ENCODE measurements at places on chromosomes 11 and 22. TPM values are rescaled to one million over a fixed set of nuclear protein-coding genes. Genes with fewer than 3 reads are reported as not detected.
A peak's percentile ranks its signal among the peaks of the same experiment; 100 is the strongest.

DNA sequence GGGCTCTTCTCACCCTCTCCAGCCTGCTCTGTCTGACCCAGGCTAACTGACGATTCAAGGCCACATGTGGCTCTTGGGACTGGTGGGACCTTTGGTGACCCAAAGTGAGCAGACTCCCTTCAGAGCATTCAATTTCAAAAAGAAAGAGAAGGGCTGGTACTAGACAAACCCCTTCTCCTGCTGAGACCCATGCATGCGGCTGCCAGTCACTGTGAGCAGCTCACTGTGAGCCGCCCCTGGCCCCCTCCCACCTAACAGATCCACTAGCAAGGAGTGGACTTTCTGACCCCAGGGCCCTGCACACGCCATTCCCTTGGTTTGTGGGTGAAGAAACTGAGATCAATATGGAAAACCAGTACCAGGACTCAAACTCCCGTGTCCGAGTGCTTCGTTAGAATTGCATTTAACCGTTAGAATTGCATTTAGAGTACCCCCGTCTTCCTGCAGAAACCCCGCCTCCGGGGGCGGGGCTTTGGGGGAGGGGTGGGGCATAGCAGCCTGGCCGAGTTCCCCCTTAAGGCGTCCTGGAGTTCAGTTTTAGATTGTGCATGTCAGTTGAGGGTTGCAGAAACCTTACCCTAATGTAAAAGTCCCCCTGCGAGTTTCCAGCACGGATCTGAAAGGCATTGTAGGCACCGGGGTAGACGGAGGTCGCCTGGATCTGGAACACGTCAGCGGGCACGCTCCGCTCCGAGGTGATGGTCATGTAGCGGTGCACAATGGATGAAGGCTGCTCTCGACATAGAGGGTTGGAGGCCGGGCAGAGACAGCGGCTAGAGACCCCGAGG, 5.1 kb downstream of the EFEMP2 start:
- no peak for DNase-seq

GRCh38 chr22:45446216-45446615, 32.7 kb downstream of the RIBC2 start:
- DNase-seq = no peak

DNA sequence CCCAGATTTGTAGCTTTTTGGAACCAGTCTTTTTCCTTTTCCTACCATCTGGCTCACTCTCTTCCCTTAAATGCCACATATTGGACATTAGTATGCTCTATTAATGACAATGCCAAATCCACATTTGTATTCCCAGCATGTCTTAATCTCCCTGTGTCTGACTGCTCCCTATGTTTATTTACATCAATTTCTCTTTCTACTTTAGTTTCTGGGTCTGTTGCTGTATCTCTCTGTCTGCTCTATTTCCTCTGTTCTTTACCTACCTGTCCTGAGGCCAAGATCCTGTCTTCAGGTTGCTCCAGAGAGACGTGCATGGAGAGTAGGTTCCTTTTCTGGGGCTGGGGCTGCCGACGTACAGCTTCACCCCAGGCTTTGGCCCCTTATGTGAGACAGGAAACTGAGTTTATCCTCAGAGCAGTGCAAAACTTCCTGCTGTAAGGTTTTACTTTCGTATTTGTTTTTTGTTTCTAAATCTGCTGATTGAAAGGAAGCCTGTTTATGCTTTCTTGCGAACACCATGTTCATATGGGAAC, 25.6 kb downstream of the OR2AG2 start:
- DNase-seq = no peak

DNA sequence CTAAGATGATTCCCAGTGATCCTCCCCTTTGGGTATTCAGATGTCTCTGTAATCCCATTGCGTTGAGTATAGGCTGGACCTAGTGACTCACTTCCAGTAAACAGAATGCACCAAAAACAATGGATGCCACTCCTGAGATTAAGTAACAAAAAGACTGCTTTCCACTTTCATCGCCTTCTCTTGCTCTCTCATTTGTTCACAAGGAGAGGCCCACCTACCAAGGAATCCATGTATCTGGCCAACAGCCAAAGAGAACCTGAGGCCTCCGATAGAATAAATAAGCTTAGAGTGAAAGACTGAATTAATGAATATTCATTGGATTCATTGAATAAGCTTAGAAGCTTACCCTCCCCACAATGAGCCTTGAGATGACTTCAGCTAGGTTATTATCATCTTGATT, 454.6 kb downstream of the KCNA4 start:
- DNase-seq = no peak

DNA sequence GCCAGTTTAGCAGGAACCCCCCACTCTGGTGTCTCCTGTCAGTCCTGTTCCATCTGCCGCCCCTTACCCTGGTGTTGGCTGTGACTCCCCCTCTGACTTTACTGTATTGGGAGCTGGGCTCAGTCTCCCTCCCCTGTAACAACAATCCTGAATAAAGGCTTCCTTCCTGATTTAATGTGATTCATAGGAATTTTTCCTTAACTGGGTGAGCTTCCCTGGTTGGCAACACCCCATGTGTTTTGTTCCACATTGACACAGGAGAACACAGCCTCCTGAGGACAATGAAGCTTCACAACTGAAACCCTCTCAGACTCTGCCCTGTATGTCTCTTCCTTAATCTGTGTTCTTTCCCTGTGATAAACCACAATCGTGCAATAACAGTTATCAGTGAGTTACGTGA, 8.4 kb downstream of the APOL4 start:
- DNase-seq = no peak

DNA sequence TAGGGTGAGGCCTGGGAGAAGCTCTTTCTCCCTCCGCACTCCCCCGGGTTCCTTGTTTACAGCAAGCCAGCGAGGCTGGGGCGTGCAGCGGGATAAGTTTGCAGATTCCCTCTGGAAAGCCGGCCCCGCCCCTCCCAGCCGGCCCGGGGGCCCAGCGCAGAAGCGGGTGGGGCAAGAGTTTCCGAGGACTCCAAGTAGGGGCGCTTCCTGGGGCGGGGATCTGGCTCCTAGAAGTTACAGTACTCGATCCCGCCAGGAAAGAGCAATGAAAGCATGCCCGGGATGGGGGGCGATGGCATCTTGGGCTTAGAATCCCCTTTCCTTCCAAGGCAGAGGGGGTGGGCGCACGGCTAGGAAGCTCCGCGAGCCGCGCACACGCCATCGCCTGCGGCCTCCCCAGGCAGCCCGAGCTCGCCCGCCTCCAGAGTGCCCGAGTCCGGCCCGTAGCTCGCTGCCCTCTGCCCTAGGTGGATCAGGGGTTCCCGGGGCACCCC, 385 bp downstream of the TST start:
- DNase-seq = peak; percentile 12

- DNase-seq = no peak
These were observed 789.8 kb upstream of the API5 start for GRCh38 chr11:42521994-42522393.

DNA sequence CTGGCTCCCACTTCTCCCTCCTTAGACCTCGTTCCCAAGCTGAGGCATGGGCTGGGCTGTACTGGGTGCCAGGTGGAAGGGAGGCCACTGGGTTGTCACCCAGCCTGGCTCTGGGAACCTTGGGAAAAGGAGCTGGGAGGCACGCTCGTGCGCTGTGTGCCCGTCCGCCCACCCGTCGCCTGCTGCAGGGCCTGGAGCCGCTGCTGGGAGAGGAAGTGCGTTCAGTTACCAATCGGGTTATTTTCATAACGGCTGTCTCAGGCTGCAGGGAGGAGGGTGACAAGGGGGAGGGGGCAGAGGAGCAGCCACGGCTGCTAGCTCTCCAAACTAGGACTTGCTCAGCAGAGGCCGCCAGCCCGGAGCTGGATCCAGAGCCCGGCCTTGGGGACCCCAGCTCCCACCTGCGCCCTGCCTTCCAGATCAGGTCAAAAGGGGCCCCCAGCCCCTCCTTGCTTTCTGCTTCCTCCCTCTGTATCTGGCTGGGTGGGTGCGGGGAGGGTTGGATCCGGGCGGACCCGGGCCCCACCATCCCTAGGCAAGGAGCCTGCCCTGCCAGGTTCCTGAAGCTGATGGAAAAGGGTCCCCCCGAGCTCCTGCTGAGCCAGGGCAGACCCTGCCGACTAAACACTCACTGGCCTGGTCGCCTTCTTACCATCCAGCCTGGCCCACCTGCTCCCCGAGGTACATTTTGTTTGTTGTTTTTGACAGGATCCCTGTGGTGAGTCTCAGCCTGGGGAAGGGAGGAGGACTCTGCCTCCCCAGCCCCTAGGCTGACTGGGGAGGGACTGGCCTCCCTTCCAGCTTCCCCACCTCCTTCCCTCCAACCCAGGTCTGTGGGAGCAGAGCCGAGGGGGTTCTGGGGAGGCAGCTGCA, 14.3 kb downstream of the DGKZ start:
- DNase-seq = no peak

DNA sequence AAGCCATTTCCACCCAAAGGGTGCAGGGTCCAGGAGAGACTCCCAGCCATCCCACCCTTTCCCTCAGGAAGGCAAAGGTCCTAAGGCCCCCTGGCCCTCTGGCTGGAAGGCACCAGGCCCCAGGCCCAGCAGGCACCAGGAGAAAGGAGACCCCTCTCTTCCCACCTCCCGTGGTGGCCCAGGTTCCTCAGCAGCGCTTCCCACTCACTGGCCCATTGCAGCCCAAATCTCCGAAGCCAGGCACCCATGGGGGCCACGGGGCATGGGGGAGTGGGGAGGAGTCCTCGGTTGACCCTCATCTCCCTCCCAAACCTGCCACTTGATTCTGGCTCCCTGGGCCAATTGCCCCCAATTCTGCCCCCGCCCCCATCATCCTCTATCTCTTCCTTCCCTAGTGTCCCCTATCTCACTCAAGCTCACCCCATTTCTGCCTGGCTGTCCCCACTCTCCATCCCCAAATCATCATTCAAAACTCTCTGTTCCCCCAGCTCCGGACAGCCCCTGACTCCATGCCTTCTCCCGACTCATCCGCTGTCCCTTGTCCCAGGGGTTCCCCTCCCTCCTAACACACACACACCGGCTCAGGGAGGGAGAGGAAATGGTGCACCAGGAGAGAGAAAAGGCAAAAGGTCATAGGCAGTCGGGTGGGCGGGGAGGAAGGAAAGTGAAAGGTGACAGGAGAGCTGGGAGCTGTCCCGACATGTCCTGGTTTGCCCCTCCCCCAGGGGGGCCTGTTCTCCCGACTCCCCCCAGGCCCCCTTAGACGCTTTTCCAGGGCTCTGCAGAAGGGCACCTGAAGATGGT, 1.2 kb downstream of the LIF start:
- no peak for DNase-seq

- DNase-seq = no peak
These were observed 1430.5 kb downstream of the TBC1D22A start for GRCh38 chr22:48192920-48193319.

GRCh38 chr22:31446767-31447166, 42.9 kb downstream of the EIF4ENIF1 start:
- no peak for DNase-seq

DNA sequence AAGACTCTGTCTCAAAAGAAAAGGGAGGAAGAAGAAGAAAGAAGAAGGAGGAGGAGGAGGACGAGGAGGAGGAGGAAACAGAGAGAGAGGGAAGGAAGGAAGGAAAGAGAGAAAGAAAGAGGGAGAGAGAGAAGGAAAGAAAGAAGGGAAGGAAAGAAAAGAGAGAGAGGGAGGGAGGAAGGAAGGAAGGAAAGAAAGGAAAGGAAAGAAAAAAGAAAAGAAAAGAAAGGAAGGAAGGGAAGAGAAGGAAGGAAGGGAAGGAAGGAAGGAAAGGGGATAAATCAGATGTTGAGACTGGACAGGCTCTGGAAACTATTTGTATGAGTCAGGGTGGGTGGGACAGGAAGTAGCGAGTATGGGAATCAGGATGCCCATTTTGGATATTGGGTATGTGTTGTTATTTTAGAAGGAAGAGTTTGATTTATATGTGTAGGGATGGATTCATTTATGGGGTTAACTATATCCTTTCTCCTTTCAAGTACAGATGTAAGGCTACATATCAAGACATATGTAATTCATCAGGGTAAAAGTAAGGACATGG, 6.0 kb upstream of the RPL3 start:
- DNase-seq = no peak

DNA sequence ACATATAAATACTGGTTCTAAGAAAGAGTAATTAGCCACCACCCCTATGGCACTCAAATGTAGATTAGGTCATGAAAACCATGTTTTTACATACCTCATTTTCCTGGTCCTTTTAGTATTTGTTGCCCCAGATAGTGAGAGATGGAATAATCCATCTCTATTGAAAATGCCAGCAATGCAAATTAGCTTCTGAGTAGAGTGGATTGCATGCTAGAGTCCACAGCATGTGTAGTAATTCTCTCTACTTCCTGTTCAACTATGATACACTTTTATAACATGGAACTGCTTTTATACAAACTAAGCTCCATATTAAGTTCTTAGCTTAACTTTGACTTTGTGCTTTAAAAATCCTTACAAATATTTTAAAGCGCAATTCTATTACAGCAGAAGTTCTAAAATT, 73.2 kb downstream of the TRPC6 start:
- DNase-seq = no peak

GRCh38 chr11:134685793-134686380, 273.8 kb upstream of the B3GAT1 start:
- DNase-seq = no peak

DNA sequence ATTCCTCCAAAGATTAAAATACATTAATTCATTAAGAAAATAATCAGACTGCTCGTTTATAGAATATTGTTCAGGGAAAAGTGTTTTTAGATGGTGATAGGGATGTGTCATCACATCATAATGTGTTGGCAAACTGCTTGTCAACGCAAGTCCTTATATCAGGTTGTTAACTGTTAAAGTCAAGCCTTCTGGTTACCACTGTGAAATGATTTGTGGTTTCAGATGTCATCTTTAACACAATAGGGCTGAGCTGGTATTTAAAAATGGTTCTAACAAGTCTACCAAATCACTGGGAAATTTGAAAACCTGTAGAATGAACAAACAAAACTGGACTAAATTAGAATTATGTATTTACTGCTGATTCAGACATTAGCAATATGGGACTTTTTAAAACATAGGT, 2.4 kb upstream of the MMP13 start:
- peak; percentile 37 for DNase-seq

DNA sequence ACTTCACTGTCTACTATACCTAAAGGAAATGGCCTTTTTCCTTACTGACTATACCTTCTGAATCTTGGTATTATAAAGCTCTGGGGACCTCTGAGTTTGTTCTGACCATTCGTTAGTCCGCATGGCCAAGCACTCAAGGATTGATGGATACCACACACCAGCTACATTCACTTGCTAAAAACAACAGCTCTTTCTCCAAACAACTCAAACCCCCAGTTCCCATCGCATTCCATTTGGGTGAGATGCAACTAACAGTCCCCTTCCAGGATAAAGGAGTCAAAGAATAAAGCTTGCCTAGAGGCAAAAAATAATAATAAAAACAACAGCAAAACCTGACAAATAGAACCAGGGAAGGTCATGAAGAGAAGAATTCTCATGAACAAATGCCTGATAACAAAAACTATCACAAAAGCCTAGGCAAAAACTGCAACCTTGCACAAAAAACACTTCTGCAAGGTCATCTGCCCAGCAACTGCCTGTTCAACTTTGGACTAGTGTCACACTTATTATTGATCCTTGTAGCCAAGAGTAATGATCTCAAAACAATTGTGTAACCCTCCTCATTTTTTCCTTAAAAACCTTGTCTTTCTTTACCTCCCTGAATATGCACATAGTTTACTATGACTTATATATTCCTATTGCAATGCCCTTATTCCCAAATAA, 139.0 kb upstream of the GUCY1A2 start:
- peak; percentile 16 for DNase-seq

The CFAP300 gene
- 11.9 TPM for total RNA-seq

The C11orf65 gene
- not detected for total RNA-seq

The SCGB2A2 gene
- total RNA-seq = not detected

The PCF11 gene
- total RNA-seq = 48.0 TPM

The C11orf21 gene
- total RNA-seq = 0.10 TPM

Data from renal cortical epithelial cell (primary cell).